Mucosa of gallbladder (tissue), 1 donor: ENCODE measurements at places on chromosomes 3 and 15.

DNA sequence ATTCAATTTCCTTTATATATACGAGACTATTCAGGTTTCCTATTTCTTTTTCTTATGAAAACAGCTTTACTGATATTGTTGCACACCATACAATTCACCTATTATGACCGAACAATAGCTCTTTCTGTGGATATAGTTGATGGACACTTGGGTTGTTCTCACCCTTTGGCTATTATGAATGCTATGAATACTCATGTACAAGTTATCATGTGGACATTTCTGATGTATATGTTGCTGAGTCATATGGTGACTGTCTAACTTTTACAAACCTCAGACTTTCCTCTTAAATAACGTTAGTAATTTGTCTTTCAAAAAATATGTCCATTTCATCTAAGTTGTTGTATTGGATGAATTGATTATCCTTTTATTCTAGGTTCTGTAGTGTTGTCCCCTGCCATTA, 15.7 kb upstream of the USF3 start:
- no peak for DNase-seq

- DNase-seq, result peak; percentile 81
These were observed 159.1 kb downstream of the P3H2 start for GRCh38 chr3:189961522-189962161.

DNA sequence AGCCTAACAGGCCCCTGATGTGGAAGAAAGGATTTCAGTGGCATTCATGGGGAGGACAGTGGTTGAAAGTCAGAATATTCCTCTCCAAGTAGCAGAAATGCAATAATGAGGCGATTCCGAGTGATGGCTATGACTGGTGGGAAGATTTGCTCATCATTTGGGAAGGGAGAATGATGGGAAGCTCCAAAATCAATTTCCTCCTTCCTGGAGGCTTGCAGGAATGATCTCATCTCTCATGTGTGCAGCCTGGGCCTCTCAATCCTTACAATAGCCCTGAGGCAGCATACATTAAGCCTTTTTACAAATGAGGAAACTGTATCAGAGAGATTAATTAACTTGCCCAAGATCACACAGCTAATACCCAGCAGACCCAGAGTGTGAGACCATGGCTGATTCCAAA, 58.7 kb downstream of the BOC start:
- no peak for DNase-seq

- no peak for DNase-seq
These were observed 1268.7 kb downstream of the SI start for GRCh38 chr3:163809540-163809993.

DNA sequence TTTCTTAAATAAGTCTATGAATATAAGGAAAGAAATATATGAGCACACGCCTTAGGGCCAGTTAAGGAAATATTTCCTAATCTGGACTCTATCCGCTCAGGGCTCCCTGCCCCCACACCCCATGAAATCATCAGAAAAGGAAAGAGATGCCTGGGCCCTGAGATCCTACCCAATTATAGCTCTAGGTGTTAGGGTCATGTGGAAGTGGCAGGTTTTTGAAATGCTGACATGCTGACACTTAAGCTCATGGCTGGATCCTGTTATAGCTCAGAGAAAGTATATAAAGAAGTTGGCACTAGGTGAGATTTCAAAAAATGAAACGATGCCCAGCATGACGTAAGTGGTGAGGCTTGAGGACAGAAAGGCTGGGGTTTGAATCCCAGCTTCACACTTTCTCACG, 43.5 kb upstream of the AKAP13 start:
- no peak for DNase-seq

GRCh38 chr15:62550106-62550505, 385.0 kb upstream of the C2CD4B start:
- DNase-seq, result no peak

DNA sequence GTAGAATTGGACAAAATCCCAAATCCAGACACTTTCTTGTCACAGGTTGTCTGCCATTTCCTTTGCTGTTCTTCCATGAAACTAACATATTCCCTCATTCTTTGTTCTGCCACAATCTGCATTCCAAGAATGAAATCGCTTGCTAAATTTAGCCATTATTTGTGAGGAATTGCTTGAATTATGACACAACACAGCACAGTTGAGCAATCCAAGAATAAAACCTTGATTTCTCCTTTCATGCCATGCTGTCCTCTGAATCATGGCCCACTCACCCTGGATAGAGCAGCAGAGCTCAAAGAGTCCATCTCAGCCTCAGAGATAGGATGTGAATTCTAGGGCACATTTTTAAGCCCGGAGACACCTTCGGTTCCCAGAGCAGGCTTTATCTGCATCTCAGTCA, 35.2 kb upstream of the GREM1 start:
- DNase-seq, result no peak

DNA sequence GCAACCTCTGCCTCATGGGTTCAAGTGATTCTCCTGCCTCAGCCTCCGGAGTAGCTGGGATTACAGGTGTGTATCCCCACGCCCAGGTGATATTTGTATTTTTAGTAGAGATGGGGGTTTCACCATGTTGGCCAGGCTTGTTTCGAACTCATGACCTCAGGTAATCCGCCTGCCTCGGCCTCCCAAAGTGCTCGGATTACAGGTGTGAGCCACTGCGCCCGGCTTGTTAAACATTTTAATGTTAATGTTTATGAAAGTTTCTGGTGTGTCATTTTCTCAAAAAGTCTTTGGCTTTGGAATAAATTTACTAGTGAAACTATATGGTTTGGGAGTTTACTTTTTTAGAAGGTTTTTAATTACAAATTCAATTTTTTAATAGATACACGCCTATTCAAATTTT, 698.8 kb downstream of the MECOM start:
- DNase-seq, result no peak

DNA sequence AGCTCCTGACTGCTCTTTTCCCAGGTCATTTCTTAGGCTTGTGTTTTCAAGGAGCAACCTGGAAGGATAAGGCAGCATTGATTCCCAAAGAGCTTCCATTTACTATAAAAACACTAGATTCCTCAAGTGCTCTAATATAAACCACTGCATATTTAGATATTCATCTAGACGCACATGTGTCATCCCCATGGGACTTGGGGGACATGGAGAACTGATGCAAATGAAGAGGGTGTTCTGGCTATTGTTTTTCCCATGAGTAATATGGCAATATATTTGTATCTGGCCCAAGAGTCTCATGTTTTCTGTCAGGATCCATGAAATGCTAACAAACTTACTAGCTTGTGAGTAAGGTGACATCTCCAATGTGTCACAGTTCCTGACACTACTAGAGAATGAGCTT, 31.3 kb downstream of the HACD2 start:
- no peak for DNase-seq

GRCh38 chr15:62766599-62766998, 275.9 kb upstream of the TPM1 start:
- DNase-seq, result no peak

- peak; percentile 79 for DNase-seq
These were observed 28.5 kb downstream of the BTD start for GRCh38 chr3:15629860-15630597.

GRCh38 chr3:149579161-149579560, 78.7 kb downstream of the WWTR1 start:
- no peak for DNase-seq

GRCh38 chr3:128007033-128007424, 45.2 kb upstream of the SEC61A1 start:
- DNase-seq, result no peak

DNA sequence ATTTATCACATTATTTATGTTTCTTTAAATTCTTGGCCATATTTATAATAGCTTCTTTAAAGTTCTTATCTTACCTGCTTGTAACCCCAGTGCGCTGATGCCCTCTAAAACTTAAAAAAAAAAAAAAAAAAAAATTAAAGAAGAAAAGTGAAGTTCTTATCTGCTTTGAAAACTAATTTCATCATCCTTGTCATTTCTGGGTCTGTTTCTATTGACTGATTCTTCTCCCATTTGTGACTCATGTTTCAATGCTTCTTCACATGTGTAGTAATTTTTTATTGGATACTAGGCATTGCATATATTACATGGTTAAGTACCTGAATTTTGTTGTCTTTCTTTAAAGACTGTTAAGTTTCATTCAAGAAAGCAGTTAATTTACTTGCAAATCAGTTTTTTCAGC, 3.4 kb upstream of the SEC22A start:
- DNase-seq, result no peak

- no peak for DNase-seq
These were observed 92.2 kb upstream of the TNFAIP8L3 start for GRCh38 chr15:51186891-51187290.

DNA sequence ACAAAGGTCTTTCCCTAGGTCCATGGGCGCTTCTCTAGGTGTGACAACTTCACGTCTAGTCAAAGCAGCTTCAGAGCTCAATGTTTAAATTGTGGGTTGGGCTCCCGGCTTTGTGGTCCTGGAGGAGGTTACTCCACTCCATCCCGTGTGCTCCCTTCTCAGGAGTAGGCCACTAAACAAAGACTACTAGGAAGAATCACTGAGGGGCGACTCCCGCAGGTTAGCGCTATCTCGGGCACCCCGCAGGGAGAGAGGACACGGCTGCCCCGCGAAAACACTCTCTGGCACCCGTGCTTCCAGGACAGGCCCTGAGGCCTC, 500 bp downstream of the PARP6 start:
- peak; percentile 14 for DNase-seq

- DNase-seq, result no peak
These were observed 297.9 kb downstream of the RYR3 start for GRCh38 chr15:33608714-33609113.

DNA sequence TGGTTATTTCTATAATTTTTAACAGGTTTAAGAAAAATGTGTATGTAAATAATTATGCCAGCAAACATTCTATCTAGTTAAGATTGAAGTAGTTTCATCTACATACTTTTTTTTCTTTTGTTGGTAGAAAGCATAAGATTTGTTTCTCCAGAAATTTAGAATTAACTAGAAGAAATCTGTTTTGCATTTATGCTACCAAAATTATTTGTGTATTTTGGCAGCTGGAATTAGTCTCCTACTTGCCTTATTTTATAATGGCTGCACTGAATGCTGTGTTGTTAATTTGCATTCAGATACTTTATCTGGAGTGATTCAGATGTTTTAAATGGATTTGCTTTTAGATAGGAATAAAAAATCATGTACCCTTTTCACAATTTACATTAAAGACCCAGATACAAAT, 100.2 kb upstream of the NAALADL2 start:
- no peak for DNase-seq

DNA sequence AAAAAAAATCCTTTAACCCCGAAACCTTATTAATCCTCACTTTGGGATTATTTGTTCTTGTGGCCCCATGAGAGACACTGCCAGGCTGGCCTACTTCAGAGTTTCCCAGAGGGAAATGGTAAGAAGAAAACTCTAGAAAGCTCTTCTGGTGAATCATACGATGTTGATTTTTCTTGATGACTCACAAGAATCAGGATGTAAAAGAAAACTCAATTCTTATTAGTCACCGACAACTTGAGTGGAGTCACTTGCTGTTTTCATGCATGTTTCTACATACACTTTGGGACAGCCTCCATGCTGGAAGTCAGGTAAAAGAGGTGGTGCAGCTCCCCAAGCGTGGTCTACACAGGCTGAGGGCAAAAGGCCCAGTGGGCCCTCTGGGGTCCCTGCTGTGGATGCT, 42.8 kb downstream of the MYO5C start:
- DNase-seq, result no peak

GRCh38 chr3:55621648-55622047, 134.5 kb upstream of the WNT5A start:
- no peak for DNase-seq

DNA sequence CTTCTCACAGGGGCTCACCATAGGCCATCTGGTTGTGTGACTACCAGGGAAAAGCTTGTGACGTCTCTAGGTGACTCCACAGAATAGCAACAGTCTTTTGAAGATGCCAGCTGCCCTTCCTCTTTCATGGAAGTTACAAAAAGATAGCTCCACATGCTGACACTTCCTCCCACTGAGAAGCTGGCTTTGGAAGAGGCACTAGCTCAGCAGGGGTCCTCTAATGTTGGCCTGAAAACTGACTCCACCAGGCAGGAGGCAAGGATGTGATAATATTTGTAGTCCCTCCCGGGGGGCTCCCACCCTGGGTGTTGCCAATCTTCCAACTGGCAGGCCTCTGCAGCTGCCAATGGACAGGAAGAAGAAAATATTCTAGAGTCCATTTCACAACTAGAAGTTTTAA, 343.5 kb downstream of the NEK10 start:
- no peak for DNase-seq

- DNase-seq, result no peak
These were observed 101.7 kb downstream of the IL1RAP start for GRCh38 chr3:190615607-190616006.

GRCh38 chr3:61060411-61060861, 190.8 kb downstream of the FHIT start:
- DNase-seq, result no peak

- no peak for DNase-seq
These were observed 1.7 kb downstream of the PKM start for GRCh38 chr15:72229076-72229946.

GRCh38 chr15:49045751-49046219, 461 bp downstream of the SECISBP2L start:
- DNase-seq, result no peak

GRCh38 chr15:40754883-40755811, at the start of gene RMDN3:
Gene RMDN3 (minus strand): TSS chr15:40755254. CDS start chr15:40754783, 471 bp downstream.
- peak; percentile 93 for DNase-seq

DNA sequence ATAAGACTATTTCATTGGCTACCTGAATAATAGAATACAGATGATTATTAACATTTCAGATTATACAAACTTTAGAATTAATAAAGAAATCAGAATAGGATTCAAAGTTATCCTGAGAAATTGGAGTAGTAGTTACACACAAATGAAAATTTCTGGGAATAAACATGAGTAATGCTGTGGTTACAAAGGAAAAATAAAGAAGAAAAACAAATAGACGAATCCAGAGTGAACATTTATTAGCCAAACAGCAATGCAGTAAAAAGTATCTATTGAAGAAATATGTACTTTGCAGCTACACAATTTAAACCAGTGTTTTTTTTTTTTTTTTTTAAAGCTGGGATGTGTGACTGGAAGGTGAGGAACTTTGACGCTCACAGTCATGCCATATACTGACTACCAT, 1159.2 kb downstream of the TUSC7 start:
- DNase-seq, result no peak

GRCh38 chr15:66148187-66148586, 105.4 kb downstream of the MEGF11 start:
- DNase-seq, result no peak

GRCh38 chr3:105527949-105528348, 161.2 kb downstream of the ALCAM start:
- DNase-seq, result no peak

- peak; percentile 54 for DNase-seq
These were observed 126.7 kb upstream of the PHLDB2 start for GRCh38 chr3:111732252-111732879.

DNA sequence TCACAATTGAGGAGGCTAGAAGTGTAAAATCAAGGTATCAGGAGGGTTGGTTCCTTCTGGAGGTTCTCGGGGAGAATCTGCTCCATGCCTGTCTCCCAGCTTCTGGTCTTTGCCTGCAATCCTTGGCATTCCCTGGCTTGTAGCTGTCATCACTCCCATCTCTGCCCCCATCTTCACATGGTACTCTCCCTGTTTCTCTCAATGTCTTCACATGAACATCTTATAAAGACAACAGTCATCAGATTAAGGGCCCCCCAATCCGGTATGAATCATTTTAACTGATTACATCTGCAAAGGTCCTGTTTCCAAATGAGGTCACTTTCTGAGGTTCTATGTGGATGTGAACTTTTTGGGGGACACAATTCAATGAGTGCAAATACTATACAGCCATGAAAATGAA, 113.0 kb upstream of the GALNT15 start:
- no peak for DNase-seq
